ENCODE measurements at places on chromosomes 4 and X.

DNA sequence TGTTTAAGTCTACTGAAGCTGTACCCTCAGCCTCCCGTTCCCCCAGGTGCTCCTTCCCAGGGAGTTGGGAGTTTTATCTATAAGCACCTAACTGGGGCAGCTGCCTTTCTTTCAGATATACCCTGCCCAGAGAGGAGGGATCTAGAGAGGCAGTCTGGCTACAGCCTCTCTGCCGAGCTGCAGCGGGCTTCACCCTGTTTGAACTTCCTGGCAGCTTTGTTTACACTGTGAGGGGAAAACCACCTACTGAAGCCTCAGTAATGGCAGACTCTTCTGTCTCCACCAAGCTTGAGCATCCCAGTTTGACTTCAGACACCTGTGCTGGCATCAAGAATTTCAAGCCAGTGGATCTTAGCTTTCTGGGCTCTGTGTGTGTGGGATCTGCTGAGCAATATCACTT lies 122.5 kb downstream of the MAGEE1 start:
- DNase-seq = no peak

DNA sequence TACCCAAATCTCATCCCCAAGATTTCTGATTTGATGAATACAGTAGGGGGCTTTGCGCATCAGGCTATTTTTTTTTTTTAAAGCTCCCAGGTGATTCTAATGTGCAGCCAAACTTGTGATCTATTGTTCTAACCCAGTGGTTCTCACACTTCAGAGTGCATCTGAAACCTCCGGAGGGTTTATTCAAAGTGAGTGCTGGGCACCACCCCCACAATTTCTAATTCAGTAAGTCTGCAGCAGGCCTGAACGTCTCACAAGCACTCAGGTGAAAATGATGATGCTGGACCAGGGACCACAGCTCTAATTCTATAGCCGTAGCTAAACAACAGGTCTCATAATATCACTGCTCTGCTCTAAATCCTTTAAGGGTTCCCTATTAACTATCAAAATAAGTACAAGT lies 211.4 kb downstream of the FMR1NB start:
- DNase-seq = no peak

DNA sequence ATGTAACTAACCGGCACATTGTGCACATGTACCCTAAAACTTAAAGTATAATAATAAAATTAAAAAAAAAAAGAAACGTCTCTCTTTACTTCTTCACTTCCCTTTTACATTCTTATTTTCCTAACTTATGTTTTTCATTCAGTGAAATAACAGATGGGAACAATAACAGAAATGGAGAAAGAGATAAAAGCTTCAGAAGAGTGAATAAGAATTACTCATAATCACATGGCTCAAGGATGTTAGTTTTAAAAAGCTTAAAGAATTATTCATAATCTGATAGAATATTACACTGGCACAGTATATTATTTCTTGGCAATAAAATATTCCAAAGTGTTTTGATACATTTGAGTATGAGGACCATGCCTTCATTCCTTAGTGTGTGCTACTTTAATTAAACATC lies 175.6 kb downstream of the COL25A1 start:
- no peak for DNase-seq

DNA sequence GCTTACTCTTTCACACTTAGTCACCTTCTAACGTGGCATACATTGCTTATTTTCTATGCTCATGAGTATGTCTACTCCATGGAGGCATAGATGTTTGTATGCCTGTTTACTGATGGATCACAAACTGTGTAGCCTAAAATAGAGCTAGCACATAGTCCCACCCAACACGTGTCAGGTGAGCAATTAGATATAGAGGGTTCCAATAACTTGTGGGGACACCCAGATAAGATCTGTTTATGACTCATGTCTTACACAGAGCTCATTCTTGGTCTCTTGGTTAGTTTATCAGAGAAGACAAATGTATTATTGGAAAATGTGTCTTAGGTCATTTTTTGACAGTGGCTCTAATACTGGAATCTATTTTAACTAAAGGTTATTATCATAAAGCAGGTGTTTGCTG lies 6.8 kb downstream of the ZFP42 start:
- DNase-seq = no peak

- DNase-seq = no peak
Observed at GRCh38 chr4:138406876-138407275, 164.7 kb upstream of the SLC7A11 start.

GRCh38 chr4:88693792-88694191 lies 3.8 kb downstream of the NAP1L5 start:
- DNase-seq = no peak

- no peak for DNase-seq
Observed at GRCh38 chrX:155615938-155616337, 3.2 kb upstream of the TMLHE start.

- no peak for DNase-seq
Observed at GRCh38 chr4:86977621-86978184, 42.9 kb downstream of the AFF1 start.

GRCh38 chrX:27236681-27237080 lies 226.5 kb downstream of the PPP4R3C start:
- no peak for DNase-seq

DNA sequence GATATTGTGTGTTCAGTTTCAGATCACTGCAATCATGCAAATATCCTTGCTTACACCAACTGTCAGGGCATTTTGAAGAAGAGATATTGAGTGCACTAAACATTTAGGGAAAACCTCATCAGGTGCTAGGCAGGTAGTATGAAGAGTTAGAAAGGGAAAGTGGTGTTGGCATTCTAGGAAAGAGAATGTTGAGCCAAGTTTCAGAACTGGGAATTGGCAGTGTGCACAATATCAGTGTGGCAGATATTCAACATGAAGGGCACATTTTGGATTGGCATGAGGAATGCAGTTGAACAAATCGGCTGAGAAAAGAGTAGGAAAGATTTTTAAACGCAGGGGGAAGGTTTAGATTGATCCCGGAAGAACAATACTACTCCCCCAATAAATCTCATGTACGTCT lies 43.4 kb upstream of the SMAD1 start:
- no peak for DNase-seq

DNA sequence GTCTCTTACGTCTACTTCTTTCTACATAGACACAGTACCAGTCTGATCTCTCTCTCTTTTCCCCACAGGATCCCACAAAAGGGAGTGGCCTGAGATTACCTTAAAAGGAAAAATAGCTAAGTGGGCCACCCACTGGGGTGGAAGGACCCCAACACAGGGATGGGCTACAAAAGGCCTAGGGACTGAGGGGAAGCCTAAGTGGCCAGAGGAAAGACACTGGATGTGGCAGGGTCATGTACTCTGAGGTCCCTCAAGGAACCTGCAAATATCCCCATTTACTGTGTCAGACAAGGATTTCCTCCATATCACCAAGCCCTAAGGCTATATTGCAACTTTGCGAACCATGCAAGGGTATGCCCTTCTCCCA lies 6.5 kb upstream of the PRDX4 start:
- DNase-seq = no peak

GRCh38 chr4:75099321-75099720 lies 166.4 kb downstream of the PARM1 start:
- DNase-seq = no peak

DNA sequence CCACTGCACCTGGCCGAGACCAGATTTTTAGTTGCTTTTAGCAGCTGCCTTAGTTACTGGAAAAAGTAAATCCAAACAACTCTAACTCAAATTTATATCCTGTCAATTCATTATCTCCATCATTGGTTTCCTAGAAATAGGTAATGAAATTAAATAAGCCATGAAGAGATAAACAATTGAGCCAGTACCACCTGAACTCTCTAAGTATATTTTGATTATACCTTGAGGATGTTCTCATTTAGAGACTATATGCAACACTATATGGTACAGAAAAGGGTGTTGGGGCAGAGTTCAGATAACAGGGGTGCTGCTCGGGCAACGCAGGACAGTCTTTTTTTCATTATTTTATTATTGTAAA lies 35.0 kb downstream of the SAT1 start:
- DNase-seq = no peak

- no peak for DNase-seq
Observed at GRCh38 chr4:138579146-138579545, 337.0 kb upstream of the SLC7A11 start.

DNA sequence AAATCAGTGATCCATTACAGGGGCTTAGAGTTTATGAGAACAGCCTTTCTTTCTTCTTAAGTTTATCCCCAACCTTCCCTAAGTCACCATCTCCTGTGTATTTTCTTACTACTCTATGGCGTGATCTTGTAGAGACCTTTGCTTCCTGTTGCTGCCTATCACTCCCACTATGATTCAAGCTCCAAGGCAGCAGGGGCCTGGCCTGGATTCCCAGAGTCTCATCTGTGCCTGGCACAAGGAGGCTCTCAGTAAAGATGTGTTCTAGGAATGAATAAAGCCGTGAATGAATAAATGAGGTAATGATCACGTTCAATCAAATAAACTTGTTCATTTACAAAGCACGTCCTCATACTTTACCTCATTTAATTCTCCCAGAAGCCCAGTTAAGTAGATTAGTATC lies 45.4 kb downstream of the CC2D2A start:
- no peak for DNase-seq

GRCh38 chr4:56468097-56468422 lies 643 bp downstream of the SRP72 start:
- DNase-seq = no peak

DNA sequence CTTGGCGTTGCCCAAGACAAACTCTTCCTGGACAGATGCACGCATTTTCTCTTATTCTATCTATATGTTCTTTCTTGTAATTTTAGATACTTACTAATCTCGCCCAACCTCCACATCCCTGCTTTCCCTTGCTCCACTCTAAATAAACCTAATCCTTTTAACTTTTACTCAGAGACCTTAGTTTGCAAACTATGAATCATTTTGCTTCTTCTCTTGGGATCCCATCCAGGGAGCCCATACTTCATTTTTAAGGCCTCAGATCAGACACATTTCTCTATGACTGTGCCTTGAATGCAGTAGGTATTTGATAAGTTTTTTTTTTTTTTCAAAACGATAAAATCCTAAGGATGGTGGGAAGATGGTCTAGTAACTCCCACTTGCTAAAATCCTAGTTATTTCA lies 353.8 kb upstream of the HAND2 start:
- DNase-seq = no peak

GRCh38 chrX:53383376-53384076 lies 38.9 kb downstream of the SMC1A start:
- DNase-seq = no peak

GRCh38 chr4:10180927-10181744 lies 64.5 kb upstream of the WDR1 start:
- DNase-seq = no peak

DNA sequence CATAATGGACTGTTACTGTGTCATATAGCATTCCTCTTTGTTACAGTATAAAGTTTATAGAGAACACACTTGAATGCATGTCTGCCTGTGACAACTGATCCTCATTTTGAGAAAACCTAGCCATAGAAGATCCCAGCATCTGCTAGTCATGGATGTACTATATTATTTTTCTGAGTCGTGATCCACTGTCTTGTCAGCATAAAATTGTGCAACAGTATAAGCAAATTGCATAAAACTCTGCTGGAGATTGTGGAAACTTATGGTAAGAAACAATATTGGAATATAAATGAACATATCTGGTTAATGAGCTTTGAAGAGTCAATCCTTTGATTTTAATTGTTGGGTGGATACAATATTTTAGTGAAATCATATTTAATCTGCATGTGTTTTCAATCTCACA lies 3.6 kb downstream of the NEIL3 start:
- no peak for DNase-seq

GRCh38 chr4:74675673-74676279 lies 118.5 kb downstream of the BTC start:
- DNase-seq = no peak

DNA sequence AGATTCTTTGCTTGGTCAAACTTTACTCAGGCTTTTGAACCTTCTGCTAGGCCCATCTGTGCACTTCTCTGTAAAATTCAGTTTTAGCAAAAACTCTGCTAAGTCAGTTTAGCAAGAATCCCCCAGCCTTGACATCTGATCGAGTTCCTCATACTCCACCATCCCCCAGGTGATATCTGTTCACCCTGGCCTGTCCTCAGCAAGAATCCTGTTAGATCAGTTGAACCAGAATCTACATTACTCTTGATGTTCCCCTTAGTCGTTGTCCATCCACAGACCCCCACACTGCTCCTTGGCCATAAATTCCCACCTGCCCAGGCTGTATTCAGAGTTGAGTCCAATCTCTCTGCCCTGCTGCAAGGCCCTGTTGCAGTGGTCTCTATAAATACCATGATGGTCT lies 162.6 kb downstream of the ZNF674 start:
- DNase-seq = no peak

Measured in stimulated activated CD4-positive, alpha-beta T cell treated with anti-CD3 and anti-CD28 coated beads, Interleukin-15, amount 100 ng/mL, for 48 hours (primary cell).